Right cardiac atrium (tissue), 5 donors: ENCODE measurements at places on chromosomes 3 and 15. TPM values are rescaled to one million over a fixed set of nuclear protein-coding genes. Genes with fewer than 3 reads are reported as not detected.

The CLRN1 gene
- not detected for total RNA-seq

The PRRT3 gene
- total RNA-seq = 2.1 TPM

The SH2D7 gene
- total RNA-seq = not detected

GRCh38 chr15:67715170-67715569 lies 110.1 kb upstream of the SKOR1 start:
- DNase-seq = no peak

- no peak for DNase-seq
These were observed 47.9 kb downstream of the SOX14 start for GRCh38 chr3:137812023-137812422.
